ENCODE measurements at places on chromosomes 6 and 20. TPM values are rescaled to one million over a fixed set of nuclear protein-coding genes. Genes with fewer than 3 reads are reported as not detected.
A peak's percentile ranks its signal among the peaks of the same experiment; 100 is the strongest.

- DNase-seq: peak; percentile 75
These were observed 24.0 kb downstream of the PBOV1 start for GRCh38 chr6:138194287-138194686.

DNA sequence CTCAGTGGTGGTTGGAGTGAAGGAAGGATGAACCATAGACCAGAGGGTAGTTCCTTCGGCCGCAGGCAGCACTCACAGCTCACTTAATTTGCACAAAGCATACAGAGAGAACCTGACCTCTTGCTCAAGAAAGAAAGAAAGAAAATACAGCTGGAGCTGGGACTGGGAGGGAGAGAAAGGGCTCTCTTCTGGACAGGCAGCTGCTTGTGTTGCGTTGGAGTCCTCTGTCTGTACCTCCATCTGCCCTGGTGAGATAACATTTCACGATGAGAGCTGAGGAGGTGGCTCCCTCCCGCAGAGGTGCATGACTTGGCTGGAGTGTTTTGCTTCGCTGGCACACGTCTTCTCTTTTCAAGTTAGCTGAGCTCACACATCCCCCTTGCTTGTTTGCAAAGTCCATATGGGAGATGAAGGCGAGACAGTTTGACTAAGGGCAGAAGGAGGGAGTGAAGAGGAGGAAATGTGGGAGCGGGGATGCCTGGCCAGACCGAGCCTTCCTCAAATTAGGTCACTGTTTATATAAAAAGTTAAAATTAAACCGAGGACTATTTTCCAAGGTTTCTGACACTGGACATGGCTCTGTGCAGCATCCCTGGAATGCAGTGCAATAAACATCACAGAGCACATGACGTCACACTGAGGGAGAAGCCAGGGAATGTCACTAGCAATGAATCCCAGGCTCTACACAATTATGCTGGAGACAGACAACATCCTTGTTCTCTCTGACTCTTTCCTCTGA lies 359.4 kb downstream of the CD83 start:
- peak; percentile 64 for DNase-seq

- DNase-seq: peak; percentile 79
These were observed 10.6 kb downstream of the CTCFL start for GRCh38 chr20:57514273-57514751.

Gene HBS1L
- total RNA-seq: 58.1 TPM
